OCI-LY7 (cell line): ENCODE measurements at places on chromosomes 13 and 19.
A peak's percentile ranks its signal among the peaks of the same experiment; 100 is the strongest.

GRCh38 chr13:85590231-85590931, 208.8 kb downstream of the SLITRK6 start:
- DNase-seq = no peak

DNA sequence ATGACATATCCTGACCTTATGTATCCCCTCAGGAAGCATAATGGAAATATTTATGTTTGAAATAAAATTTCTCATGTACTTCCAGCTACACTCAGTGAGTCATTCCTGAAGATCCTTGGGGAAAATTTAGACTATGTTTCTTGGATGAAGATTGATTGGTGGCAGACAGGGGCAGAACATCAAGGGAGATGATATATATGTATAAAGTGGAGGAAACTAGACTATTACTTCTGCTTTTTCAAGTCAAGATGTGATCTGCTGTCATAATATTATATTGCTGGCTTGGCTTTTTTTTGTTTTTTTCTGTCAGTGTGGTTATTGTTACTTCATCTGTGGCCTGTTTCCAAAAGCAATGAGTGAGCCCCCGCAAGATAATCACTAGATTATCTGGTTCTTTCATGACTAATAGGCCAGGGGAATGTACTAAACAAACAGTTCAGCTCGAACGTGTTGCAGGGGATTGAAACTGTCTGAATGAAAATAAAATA, 87.2 kb upstream of the TNFSF11 start:
- no peak for DNase-seq

DNA sequence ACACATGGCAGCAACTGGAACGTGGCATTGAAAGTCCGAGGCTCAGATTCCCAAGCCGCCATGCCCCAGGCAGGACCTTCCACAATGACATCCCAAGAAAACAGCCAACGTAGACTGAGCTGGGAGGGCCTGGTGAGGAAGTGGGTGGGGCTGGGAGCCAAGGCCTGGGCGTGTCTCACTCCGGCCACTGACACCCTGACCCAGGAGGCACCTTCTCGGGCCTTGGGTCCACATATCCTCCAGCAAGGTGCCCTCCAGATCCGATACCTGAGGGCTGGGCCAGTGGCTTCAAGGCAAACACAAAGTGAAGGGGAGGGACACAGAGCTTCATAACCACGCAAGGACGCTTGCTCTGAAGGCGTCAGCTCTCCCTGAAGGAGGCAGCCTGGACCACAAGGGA, 43.0 kb downstream of the RAB20 start:
- DNase-seq = no peak

GRCh38 chr13:106492588-106493475, 42.6 kb downstream of the EFNB2 start:
- DNase-seq = no peak

DNA sequence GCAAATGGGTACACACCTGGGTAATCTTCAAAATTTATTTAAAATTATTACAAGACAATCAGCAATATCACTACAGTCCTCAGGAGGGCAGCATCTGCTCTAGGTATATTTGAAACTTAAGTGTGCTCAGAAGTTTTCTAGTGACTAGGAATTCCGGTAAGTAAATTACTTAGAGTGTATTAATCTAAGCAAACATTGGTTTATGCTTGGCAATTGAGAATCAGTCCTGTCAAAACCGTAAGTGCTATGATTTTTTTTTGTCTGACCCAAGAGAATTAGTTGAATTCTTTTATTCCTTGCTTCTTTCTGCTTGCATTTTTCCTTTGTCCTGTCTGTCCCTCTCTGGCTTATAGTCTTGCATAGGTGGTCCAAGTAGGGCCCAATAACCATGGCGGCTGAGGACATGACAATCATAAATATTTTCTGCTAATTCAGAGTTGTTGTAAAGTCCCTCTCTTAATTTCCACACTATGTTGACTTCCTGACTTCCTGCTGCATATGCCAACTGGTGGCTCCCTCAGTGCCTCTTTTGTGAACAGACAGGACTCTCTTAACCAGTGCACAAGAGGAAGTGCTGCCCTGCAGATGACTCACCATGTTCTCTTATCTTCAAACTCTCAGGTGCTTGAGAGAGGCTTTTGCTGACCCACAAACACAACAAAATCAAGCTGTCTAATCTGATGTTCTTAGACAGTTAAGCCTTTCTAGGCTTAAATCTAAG, 82.2 kb downstream of the SLAIN1 start:
- peak; percentile 59 for DNase-seq

- no peak for DNase-seq
These were observed 488.8 kb downstream of the KCTD12 start for GRCh38 chr13:76397413-76397812.

GRCh38 chr19:32550666-32551065, 30.3 kb upstream of the PDCD5 start:
- DNase-seq = no peak

DNA sequence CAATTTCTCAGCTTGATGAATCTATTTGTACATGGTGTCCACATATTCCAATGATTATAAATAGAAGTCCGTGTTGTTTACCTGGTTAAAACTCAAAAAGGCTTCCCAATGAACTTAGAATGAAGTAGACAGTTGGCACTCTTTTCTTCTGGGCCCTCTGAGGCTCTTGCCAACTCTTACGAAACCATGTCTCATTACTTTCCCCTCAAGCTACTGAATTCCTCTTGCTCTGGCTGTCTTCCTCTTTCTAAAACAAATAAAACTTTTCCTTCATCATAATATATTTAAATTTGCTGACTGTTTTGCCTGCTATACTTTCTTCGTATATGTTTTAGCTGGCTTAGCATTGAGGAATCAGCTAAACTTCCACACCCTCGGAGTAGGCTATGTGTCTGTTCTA, 139.7 kb downstream of the SLITRK6 start:
- no peak for DNase-seq

DNA sequence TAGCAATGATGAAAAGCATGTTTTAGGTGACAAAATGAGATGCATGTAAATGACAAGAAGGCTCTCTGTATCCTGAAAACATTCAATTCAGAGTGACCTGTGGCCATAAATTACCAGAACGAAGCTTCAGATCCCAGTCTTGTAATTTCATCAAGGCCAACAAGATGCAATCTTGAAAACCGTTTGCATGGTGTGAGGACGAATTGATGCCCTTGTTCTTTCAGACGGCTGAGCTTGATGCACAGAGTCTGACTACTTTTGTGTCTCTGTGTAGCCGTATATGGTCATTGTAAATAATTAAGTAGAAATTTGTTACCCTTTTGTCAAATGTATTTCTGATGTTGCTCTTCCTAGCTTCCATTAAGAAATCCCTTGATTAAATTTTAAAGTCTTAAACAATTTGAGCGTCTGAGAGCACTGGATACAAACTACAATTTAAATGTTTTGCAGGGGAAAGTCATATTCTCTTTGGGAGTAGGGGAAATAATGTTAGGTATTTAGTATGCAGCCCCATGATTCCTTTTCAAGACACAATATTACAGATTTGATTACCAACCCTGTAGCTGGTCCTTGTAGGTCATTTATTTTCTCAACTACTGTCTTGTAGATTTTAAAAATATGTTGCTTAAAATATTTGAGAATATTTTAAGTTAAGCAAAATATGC, 125.8 kb upstream of the PCDH9 start:
- no peak for DNase-seq

GRCh38 chr13:75505327-75505726, 23.4 kb upstream of the TBC1D4 start:
- no peak for DNase-seq

DNA sequence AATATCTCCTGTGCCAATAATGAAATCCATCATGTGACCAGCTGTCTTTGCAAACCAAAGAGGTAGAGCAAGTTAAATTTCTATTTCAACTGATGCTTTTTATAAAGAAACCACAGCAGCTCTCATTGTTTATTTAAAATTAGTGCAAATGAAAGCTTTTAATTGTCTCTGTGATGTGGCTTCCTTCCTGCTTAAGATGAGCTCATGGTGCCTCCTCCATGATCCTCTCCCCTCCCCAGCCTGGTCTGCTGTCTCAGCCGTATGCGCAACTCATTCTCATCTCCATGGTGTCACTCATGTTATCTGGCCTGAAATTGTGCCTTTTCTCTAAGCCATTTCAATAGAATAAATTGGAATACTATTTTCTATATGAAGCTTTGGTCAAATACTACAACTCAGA, 270.6 kb downstream of the FGF14 start:
- no peak for DNase-seq

GRCh38 chr19:17209126-17210036, 5.8 kb upstream of the USE1 start:
- DNase-seq = peak; percentile 93

DNA sequence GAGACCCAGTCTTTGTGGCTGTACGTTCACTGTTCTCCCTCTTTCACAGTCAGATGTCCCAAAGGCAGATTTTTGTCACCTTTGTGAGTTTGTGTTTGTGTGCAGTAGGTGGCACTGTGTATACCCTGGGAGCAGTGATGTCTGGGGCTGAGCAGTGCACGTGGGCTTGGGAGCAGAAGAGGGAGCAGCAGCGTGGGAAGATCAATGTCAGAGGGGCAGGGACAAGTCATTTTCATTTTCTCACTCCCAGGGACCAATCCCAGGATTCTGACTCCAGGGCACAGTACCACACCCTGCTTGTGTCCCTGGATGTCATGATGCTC, 2.0 kb upstream of the PSG6 start:
- DNase-seq = no peak

- peak; percentile 67 for DNase-seq
These were observed 1.4 kb upstream of the FCHO1 start for GRCh38 chr19:17749912-17750317.

- DNase-seq = no peak
These were observed 22.6 kb downstream of the SMIM24 start for GRCh38 chr19:3457528-3458228.

DNA sequence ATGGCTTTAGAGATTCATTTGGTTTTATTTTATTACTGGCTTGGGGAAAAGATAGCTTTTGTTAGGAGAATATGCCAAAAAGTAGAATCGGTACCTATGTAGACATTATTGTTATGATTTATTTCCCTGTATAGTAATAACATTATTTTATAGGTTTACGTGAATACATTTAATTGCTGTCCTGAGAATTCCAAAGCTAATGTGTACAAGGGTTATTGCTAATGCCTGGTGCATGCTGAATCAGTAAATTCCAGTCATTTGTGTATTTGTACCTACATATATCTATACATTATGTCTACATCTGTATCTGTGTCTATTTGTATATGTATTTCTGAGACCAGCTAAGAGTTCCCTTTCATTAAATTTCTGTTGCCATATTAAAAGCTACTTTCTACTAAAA, 550.9 kb downstream of the GPC6 start:
- no peak for DNase-seq

DNA sequence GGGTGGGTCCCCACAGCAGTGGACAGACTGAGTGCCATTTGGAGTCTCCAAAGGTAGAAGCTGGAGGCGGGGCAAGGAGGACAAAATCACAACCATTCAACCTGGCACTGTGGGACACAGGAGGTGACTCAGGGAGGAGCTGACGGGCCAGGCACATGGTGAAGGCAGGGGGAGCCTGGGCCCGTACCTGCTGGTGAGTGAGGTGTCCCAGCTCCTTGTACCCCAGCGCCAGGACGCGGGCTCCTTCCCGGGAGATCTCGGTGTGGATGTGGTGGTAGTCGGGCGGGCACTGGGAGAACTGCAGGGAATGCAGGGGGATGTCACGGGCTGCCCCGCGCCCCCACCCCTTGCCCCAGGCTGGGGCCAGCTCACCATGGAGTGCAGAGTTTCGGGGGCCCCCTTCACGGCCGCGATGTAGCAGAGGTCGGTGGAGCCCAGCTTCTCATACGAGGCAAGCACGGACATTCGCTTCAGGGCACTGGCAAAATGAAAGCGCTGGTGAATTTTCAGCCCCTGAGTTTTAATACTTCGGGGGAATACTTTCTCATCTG, 9.8 kb downstream of the ATP13A1 start:
- DNase-seq = no peak
